Stimulated activated CD8-positive, alpha-beta memory T cell treated with anti-CD3 and anti-CD28 coated beads, Interleukin-2, amount 100 ng/mL, for 1 hour (primary cell): ENCODE measurements at places on chromosomes 7 and 10.

GRCh38 chr10:129097776-129098330 is 369.2 kb upstream of the MGMT start:
- DNase-seq: no peak

- no peak for DNase-seq
Observed at GRCh38 chr7:73437621-73438416, 4.2 kb downstream of the FZD9 start.

DNA sequence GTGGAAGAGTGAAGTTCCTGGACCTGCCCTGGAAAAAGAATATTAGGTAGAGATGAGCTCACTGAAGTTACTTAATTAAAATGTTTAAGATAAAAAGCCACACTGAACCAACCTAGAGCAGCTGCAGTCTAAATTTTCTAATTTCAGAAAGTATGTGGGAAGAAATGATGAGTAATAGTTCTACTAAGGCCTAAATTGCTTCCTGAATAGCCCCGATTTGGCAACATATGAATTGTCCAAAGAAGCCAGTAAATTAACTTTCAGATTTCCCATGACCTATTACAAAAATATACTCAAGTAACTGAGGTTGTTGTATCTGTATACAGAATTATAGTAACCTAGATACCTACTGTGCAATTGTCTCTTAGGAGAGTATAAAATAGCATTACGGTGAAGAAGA is 312.6 kb downstream of the IPMK start:
- no peak for DNase-seq

GRCh38 chr7:517774-518629 is 1.6 kb downstream of the PDGFA start:
- DNase-seq: no peak

- no peak for DNase-seq
Observed at GRCh38 chr7:111029574-111030251, 61.2 kb upstream of the LRRN3 start.

- DNase-seq: no peak
Observed at GRCh38 chr7:155693826-155694225, 49.4 kb downstream of the RBM33 start.
